ENCODE measurements at places on chromosomes 2 and 18. TPM values are rescaled to one million over a fixed set of nuclear protein-coding genes. Genes with fewer than 3 reads are reported as not detected.

DNA sequence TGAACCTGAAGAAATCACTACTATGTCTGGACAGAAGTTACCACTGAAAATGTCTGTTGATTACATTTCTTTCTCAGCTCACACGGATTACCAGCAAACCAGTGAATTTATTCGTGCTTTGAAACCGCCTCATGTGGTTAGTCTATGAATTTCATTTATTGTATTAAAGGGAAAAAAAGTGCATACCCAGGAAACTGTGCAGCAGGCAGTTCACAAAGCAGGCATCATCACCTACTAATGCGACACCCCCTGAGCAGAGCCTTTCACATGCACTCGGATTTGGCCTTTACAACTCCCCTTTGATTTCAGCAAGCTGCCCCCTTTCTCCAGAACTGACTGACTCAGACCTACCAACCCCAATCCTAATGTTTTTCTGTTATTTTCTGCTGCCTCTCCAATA is 20.1 kb downstream of the CPSF3 start:
- no peak for DNase-seq

DNA sequence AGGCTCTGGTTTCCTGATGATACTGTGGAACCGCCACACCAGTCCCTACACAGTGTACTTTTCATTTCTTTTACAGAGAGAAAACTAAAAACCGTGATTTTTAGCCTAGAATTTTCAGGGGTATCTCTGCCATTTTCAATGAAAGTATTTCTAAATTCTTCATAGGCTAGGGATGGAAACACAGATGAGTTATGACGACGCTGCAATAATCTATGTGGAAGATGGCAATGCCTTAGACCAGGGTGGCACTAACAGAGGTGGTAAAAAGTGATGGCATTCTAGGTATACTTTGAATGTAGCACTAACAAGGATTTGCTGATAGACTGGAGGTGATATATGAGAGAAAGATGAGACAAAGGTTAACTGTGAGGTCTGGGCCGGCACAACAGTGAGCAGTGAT is 56.5 kb downstream of the TTC21B start:
- no peak for DNase-seq

GRCh38 chr2:147773479-147773878 is 71.3 kb upstream of the ACVR2A start:
- DNase-seq: no peak

GRCh38 chr2:120239488-120240287 is 13.0 kb upstream of the RALB start:
- no peak for DNase-seq

GRCh38 chr18:2002151-2002550 is 569.2 kb downstream of the METTL4 start:
- DNase-seq: no peak

DNA sequence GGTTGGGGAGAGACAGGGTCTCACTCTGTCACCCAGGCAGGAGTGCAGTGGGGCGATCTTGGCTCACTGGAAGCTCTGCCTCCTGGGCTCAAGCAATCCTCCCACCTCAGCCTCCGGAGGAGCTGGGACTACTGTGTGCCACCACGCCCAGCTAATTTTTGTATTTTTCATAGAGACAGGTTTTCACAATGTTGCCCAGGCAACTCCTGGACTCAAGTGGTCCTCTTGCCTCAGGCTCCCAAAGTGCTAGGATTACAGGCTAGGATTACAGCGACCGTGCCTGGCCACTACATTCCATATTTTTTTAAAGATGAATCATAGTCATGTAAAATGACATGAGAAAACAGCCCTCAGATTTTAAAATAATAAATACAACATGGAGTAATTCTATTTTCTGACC is 32.3 kb downstream of the CWC22 start:
- no peak for DNase-seq

- no peak for DNase-seq
Observed at GRCh38 chr2:200847269-200847668, 17.2 kb downstream of the CLK1 start.

DNA sequence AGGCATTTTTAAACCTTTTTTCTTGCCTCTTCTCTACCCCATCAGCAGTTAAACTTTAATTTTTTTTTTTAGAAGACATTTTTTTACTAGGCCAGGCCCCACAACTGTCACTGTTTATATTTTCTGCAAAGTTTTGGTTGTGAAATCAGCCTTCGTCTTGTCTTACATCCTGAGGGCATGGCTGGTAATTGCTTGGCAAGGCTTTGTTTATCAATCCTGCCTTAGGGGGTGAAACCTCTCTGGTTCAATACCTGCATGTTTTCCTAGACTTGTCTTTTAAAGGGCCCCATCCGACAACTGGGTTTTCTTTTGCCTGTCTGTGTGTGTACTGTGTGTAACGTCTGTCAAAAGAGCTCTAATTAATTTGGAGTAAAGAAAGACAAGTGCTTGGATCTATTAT is 330.0 kb upstream of the CWC22 start:
- DNase-seq: no peak

DNA sequence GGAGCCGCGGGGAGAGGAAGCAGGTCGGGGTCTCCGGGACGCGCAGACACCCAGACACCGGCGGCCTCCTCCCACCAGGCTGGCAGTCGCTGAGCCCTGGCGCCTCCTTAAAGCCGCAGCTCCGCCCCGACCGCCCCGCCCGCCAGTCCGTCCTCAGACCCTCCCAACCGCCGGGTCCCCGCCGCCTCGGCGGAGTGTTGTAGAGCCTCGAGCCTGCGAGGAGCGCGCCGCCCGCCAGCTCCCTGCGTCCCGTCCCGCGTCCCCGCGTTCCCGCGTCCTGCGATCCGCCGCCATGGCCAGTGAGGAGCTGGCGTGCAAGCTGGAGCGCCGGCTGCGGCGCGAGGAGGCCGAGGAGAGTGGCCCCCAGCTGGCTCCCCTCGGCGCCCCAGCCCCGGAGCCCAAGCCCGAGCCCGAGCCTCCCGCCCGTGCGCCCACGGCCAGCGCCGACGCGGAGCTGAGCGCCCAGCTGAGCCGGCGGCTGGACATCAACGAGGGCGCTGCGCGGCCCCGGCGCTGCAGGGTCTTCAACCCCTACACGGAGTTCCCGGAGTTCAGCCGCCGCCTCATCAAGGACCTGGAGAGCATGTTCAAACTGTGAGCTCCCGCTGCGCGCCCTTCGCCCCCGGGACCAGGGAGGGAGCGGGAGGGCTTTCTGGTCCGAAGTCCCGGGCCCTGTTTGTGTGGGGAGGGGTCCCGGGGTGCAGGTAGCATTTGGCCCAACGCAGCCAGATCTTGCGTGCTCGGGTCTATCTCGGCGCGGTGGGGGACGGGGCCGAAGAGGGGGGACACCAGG is at the start of gene EFHD1:
Gene EFHD1, plus strand, starts transcription at position 192 of the 793 bp plus-strand sequence. Its CDS starts 101 bp downstream, at position 293.
- DNase-seq: peak; percentile 48

DNA sequence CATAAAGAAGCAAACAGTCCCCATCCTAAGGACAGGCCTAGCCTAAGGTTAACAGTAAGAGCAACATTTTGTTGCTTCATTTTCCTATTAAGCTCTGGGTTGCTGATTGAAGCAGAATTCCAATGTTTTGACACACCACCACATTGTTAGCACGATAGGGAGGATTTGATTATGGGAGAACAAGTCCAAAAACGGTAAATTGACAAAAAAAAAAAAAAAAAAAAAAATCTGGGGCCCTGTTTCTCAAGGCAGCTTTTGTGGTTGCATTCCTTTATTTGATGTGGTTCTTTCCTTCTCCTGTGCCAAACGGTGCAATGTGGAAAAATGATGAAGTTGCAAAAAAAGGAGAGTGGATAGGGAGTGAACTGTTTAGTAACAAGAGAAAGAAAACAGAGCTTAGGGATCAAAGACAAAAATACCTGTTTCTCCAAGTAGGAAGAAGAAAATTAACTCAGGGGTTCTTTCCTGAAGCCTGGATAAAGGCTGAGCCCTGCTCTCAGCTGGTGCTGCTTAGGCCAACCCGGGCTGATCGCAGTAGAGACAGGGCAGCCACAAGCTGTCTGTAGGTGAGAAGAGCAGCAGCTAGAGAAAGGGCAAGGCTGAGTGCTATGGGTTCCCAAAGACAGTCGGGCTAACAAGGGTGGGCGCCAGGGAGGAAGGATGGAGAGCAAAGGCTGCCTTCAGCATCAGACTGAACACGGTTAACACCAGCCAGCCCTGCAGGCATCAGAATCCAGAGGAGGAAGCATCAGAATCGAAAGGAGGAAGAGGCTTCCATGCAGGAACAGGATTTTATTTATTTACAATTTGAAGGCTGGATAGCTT is 167.8 kb upstream of the FOSL2 start:
- no peak for DNase-seq

Gene KCNS3
- not detected for total RNA-seq

Gene DSG1
- total RNA-seq: not detected

Gene CD8B2
- total RNA-seq: not detected

Gene APLF
- total RNA-seq: 3.7 TPM

All from activated CD4-positive, alpha-beta T cell treated with anti-CD3 and anti-CD28 coated beads, Interleukin-2, amount 10 ng/mL, durations not matched to agents 7 days and 5 days (primary cell).